ENCODE measurements at places on chromosomes 12 and 14. TPM values are rescaled to one million over a fixed set of nuclear protein-coding genes. Genes with fewer than 3 reads are reported as not detected.

- no peak for DNase-seq
Measured at GRCh38 chr12:60205500-60205899, 609.7 kb downstream of the SLC16A7 start.

The EFCAB11 gene
- 15.2 TPM for total RNA-seq

The TESPA1 gene
- 0.95 TPM for total RNA-seq

- DNase-seq, result no peak
Measured at GRCh38 chr12:69529021-69529420, 56.2 kb upstream of the CCT2 start.

GRCh38 chr12:1102115-1102514, 111.1 kb downstream of the ERC1 start:
- DNase-seq, result no peak

The NANOG gene
- 4.5 TPM for total RNA-seq

GRCh38 chr12:18400186-18400585, 138.9 kb downstream of the PIK3C2G start:
- DNase-seq, result no peak

- no peak for DNase-seq
Measured at GRCh38 chr14:60348211-60348610, 99.2 kb downstream of the PPM1A start.
